ENCODE measurements at places on chromosomes 11 and 22.

DNA sequence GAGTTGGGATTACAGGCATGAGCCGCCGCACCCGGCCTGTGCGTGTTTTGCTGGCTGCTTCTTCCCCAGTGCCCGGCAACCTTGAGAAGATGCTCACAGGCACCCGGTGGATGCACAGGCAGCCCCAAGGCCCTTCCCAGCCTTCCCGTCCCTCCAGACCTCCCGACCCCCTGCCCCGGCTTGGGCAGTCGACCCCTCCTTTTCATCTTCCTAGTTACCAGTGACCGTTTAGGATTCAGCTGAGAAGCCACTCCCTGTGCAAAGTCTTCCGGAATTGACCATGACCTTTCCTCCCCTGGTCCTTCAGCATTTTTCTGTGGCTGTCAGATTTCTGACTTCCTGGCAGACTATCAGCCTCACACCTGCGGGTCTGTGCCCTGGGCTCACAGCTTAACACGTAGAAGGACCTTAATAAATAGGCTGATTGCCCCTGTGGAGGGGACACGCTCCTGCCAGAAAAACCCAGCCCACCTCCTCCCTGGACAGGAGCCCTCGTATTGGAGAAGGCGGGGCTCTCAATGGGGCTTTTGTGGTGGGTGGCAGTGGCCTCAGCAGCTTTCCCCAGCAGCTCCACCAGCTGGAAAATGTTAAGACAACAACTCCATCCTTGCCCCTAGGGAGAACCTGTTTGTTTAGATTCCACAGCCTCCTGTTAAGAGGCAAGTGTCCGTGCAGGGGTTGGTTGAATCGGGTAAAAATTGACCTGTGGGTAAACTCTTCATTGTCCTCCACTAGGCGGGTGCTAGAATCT lies 10.4 kb upstream of the ANO1 start:
- no peak for DNase-seq

DNA sequence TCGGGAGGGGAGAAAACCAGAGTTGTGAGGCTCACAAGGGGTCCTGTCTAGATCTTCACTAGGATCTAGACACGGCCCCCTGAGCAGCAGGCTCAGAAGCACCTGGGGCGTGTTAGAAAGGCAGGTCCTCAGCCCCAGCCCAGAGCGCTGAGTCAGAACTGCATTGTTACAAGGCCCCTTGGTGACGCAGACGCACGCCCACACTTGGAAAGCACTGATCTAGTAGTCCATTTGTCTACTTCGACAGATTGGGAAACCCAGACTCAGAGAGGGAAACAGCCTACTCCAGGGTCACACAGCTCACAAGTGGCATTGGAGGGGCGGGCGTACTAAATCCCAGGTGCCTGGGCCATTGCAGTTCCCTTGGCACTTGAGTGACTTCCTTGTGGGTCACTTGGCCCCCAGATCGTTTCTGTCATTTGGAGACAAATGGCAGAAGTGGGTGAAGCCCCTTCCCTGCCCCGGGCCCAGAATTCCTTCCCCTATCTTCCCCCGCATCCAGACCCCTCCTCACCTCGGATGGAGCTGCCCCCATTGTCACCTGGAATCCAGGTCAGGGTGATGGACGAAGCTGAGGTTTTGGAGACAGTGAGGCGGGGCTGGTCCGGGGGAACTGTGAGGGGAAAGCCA lies 110.8 kb downstream of the CEP164 start:
- no peak for DNase-seq

- no peak for DNase-seq
Measured at GRCh38 chr22:19641254-19641982, 72.9 kb upstream of the SEPTIN5 start.

- DNase-seq = no peak
Measured at GRCh38 chr11:64566042-64566914, 24.7 kb upstream of the SLC22A12 start.

GRCh38 chr22:26708256-26709009 lies 51.0 kb downstream of the MIAT start:
- DNase-seq = no peak

DNA sequence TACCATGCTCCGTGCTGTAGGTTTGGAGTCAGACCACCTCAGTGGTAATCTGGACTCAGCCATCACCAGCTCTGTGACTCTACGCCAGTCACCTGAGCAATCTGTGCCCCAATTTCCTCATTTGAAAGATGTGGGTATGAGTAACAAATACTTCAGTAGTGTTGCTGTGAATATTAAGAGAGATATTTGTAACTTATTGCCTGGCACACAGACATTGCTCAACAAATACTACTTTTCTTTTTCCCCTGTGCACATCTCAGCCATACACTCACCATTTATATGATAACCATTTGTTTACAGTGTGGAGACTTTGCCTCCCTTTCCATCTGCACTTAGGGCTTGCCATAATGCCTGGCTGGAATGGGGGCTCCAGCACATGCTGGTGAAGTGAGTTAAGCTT lies 89.7 kb upstream of the CLPB start:
- DNase-seq = no peak

- no peak for DNase-seq
Measured at GRCh38 chr22:36332623-36333332, 55.0 kb downstream of the MYH9 start.

DNA sequence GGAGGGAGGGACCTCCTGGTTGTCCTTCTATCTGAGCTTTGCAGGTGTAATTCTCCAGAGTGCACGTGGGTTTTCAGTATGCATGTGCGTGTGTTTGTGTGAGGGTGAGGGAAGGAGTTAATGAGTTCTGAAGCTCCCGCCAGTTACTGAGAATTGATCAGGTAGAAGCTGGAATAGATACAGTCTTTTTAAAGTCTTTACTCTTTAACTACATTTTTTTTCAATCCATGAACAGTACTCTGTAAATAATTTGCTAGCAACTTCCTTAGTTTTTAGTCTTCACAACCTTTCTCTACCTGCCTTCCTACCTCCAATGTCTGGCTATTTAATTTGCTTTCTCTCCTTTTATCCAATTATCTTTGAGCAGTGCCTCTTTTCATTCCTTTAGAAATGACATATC lies 25.5 kb downstream of the ARHGAP42 start:
- no peak for DNase-seq

- DNase-seq = no peak
Measured at GRCh38 chr11:68099057-68099456, 22.1 kb downstream of the CHKA start.

DNA sequence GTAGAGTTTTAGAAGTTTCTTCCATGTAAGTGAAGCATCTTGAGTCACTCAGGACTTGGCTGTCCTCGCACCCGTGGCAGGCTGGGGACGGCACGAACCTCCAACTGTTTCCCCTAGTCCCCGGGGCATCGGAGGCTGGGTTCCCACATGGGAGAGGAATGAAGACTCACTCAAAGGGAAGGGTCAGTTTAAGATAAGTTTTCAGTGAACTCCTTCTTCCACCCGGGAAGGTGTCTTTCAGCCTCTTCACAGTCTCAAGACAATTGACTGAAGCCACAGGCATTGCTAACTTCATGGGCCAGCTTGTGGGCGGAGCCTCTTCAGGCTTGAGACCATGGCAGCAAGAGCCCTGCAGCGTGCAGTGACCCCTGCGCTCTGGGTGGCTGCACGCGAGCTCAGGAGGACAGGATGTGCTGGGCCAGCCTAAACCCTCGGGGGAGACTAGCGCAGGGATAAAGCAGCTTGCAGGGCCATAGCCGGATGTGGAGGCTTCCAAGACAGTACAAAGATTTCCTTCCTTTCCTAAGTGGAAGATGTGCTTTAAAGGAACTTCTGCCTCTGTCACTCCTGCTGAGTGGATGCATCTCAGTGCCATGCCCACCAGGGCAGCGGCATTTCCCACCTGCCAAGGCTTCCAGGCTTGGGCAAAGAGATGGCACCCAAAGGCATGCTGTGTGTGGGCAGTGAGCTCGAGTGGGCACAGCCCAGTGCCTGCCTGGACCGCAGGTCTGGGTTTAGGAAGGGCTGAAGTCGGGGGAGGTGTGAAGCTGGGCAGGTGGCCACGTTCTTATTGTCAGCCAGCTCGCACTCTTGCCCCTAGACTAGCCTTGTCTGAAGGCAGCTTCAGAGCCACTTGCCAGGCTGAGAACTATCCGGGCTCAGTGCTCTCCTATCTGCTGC lies 32.9 kb downstream of the PPIL2 start:
- DNase-seq = no peak

DNA sequence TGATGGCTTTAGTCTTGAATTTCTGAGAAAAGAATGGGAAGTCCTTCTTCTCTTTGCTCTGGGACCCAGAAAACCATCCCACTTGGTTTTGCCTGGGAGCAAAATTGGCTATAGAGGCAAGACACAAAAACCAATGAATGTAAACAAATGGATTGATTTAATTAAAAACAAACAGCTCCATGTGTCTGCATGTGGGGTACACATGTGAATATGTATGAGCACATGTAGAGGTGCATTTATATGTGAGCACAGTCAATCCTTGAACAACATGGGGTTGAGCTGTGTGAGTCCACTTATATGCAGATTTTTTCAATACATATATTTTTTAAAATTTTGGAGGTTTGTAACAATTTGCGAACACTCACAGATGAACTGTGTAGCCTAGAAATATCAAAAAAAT lies 87.2 kb downstream of the CCDC81 start:
- DNase-seq = no peak

DNA sequence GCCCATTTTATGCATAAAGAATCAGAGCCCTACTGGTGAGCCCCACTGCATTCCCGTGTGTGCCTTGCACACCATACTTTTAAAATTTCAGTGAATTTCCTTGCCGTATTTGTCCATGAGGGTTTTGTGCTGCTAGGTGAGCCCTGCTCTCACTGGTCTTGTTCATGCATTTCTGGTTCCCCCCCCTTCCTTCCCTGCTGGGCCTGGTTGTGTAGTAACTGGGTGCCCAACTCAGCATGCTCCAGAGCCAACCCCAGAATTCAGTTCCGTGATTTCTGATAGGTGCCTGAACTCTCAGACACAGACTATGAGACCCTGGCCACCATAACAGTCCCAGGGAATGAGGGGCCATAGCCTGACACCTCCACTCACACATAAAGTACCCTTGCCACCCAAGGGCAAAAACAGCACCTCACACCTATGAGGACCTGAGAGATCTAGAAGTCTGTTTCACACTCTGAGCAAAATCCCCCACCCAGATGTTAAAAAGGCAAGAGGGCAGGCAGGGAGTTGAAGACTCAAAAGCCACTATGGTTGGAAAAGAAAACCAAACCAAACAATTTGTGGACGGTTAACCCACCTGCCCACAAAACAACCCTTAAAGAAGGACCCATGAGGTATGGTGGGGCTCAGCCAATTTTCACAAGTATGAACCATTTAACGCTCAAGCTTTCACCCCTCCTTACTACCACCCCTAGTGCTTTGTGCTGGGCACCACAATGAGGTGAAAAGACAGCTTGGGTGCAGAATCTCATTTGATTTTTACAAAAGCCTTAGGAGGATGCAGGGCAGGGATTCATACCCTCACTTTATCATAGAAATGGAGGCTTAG lies 16.8 kb upstream of the IL10RA start:
- no peak for DNase-seq

GRCh38 chr11:11871991-11872401 lies 30.2 kb downstream of the USP47 start:
- DNase-seq = no peak
